CD4-positive, alpha-beta T cell treated with Interleukin-12 subunit alpha and Interleukin-12 subunit beta, for 1 hour (primary cell): ENCODE measurements at places on chromosomes 12 and 14.
A peak's percentile ranks its signal among the peaks of the same experiment; 100 is the strongest.

DNA sequence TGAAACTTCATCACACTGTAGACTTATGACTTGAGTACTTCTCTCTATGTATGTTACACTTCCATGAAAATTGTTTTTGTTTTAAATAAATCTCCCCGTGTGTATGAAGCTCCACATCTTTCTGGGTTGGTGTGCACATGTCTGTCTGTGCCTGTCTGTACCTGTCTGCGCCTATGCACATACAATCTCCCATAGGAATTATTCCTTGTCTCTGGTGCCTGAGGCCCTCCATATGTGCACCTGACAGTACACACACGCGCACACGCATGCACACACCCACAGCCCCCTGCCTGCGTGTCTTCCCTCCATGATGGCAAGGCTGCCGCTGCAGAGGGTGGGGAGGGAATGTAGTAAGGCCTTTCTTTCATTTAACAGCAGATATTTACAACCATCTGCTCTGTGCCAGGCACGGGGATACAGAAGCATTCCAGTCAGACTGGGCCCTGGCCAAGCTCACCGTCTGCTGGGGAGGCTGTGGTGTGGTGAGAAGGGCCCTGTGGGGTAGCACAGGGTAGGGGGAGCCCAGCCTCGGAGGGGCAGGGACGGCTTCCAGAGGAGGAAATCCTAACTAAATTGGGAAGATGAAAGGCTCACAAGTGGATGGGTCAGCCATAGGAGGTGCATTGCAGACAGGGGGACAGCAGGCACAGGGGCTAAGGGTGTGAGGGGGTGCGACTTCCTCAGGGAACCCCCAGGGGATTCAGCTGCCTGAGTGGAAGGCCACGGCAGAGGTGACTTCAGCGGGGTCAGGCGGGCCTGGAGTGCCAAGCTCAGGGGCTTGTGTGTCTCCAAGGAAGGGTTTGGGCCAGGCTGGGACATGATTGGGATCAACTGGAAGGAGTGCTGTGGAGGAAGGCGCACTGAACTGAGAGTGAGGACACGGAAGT is 26.1 kb downstream of the KRT8 start:
- DNase-seq: no peak

GRCh38 chr14:89040080-89040459 is 215.6 kb downstream of the TTC8 start:
- no peak for DNase-seq

DNA sequence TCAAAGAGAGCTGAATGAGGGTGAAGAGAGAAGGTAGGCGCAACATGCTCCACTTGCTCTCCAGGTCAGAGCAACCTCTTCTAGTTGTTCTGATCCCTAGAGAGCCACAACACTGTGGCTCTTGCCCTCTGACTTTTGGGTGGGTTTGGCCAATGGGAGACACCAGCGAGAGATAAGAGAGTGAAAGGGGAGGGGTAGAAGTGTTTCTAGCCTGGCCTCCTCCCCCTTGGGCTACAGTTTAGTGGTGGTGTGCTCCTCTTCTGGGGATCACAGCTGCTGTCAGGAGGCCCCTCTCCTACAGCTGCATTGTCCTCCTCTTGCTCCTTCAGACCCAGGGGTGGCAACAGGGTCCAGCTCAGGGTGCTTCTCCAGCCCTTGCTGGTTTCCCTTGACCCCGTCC is 454.8 kb downstream of the FUT8 start:
- DNase-seq: no peak

DNA sequence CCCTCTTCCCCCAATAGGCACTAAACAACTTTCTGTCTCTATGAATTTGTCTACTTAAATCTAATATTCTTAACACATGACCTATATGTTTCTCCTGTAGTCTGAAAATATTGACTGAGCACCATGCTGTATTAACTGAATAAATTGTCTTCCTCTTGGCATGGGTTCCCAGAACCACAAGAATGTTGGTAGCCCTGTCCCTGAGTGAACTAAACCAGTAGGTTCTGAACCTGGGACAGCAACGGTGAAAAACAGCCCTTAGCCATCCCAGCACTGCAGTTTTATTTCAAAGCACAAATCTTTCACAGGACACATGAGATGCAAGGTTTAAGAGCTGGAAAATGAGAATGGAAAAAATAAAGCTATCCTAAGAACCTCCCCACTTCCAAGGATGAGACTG is 20.4 kb upstream of the HSP90B1 start:
- no peak for DNase-seq

- no peak for DNase-seq
These were observed 232.1 kb downstream of the CACNA1C start for GRCh38 chr12:2284857-2285256.

DNA sequence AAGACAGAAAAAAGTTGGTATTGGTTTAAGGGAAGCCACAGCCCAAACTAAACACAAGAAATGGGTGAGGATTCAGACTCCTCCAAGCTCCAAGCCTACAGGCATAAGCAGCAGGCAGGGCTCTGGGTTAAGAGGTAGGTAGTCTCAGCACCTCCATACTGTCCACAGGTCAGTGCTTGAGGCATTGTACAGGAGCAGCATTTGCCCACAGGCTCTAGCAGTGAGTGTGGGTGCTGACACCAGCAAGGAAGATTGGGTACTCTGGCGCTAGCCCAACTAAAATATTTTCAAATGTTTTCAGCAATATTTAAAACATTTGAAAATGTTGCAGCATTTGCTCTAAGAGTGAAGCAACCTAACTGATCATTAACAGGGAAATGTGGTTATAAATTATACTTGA is 33.1 kb downstream of the FERMT2 start:
- DNase-seq: peak; percentile 5

DNA sequence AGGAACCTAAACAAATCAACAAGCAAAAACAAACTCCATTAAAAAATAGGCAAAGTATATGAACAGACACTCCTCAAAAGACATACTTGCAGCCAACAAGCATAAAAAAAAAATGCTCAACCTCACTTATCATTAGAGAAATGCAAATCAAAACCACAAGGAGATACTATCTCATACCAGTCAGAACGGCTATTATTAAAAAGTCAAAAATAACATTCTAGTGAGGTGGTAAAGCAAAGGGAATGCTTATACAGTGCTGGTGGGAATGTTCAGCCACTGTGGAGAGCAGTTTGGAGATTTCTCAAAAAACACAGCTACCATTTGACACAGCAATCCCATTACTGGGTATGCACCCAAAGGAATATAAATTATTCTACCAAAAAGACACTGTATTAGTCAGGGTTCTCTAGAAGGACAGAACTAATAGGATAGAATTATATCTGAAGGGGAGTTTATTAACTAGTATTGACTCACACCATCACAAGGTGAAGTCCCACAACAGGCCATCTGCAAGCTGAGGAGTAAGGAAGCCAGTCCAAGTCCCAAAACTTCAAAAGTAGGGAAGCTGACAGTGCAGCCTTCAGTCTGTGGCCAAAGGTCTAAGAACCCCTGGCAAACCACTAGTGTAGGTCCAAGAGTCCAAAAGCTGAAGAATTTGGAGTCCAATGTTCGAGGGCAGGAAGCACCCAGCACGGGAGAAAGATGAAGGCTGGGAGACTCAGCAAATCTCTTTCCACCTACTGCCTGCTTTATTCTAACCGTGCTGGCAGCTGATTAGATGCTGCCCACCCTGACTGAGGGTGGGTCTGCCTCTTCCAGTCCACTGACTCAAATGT is 101.6 kb upstream of the KRAS start:
- DNase-seq: no peak

DNA sequence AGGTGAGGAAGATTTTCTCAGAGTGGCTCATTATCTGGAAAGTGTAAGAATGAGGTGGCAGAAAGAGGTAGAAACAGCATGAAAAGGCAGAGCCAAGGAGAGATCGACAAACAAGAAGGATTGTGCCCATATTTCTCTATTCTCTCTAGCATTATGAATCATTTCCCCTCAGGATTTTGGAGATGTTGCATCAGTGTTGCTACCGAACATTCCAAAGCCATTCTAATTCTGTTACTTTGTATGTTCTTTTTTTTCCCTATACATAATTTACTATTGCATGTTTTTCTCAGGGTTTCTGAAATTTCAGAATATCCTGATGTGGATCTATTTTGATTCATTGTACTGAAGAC is 61.4 kb downstream of the KICS2 start:
- no peak for DNase-seq

DNA sequence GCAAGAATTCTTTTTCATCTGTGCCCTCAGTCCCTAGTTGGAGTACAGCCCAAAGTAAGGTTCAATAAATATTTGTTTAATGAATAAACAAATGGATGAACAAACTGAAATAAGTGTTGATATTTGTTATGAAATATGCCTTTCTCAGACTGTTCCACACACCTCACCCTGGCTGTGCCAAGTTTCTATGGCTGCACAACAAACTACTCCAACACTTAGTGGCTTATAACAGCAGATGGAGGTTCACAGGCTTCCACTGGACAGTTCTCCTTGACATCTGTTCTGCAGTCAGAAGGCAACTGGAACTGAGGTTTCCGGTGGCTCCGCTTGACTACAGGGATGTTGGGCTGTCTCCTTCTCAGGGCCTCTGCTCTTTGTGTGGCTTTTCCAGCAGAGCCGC is 197.1 kb downstream of the RGS6 start:
- no peak for DNase-seq

DNA sequence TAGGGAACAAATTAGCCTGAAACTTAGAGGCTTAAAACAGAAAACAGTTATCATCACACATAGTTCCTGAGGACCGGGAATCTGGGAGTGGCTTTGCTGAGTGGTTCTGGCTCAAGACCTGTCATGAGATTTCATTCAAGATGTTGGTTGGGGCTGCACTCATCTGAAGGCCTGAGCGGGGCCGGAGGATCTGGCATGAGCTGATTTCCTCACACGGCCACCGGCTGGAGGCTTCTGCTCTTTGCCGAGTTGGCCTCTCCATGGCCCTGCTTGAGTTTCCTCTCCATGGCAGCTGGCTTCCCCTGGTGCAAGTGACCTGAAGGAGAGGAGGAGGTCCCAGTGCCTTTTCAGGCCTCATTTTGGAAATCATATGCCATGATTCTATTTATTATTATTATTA is 128.1 kb downstream of the PAPOLA start:
- no peak for DNase-seq

GRCh38 chr12:65306366-65307168 is 28.1 kb downstream of the MSRB3 start:
- DNase-seq: peak; percentile 0

DNA sequence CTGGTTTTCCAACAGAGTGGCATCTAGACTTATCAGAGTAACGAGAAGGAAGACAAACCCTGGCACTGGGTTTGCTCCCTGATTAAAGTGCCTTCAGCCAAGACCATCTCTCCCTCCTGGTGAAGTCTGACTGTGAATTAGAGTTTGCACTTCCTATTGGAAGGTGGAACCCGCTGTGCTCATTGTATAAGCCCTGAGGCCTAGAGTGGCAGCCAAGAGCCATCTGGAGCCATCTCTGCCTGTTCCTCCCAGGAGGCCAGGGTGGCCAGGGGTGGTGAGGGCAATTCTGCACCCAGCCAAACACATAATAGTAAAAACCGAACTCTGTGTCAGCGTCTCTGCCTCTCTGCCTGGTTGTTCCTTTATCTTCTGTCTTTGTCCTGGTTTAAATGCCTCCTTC is 25.0 kb downstream of the MFAP5 start:
- no peak for DNase-seq

DNA sequence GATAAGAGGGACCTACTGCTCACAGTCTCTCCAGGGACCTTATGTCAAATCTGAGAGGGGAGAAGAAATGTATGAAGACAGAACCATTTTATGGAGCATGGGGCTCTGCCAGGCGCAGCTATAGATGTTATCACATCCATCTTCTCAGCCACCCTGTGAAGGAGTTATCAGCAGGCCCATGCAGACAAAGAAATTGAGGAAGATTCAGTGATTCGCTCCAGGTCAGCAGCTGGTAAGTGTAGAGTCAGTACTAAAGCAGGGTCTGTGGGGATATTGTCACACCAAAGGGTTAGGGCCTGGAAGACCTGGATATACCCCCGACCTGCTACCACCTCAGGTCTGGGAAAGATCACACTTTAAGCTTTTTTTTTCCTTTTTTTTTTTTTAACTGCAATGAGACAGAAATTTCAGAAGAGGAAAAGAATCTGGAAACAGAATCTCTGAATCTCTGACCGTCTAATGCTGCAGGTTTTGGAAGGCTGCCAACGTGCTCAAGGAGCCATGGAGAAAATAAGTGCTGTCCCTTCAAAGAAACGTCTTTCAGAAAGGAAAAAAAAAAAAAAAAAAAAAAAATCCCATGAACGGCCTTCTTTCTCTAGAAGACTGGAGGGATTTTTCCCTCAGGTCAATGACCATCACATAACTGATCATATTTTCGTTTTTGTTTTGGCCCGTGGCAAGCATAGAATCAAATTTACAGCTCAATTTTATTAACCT is 73.3 kb upstream of the PLEKHG7 start:
- no peak for DNase-seq

DNA sequence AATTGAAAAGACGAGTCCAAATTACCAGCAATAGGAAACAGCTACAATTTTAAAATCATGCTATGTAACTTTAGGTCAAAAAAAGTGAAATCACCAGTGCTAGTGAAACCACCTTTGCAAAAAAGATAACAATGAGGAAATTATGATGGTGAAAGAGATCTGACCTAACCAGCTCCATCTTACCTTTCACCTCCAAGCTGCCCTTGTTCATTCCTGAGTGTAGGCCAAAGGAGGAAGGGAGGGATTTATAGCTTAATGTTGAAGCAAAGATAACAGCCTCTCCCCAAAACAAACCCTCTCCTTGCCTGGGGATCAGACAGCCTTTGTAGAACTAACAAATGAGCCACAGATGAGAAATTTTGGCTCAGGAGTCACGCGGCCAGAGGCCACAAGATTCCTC is 83.2 kb upstream of the EIF5 start:
- no peak for DNase-seq

GRCh38 chr14:94559638-94560290 is 1.5 kb upstream of the SERPINA4 start:
- DNase-seq: no peak

GRCh38 chr14:101520621-101521472 is 40.4 kb upstream of the DIO3 start:
- no peak for DNase-seq

- DNase-seq: peak; percentile 24
These were observed 449.4 kb upstream of the OR4E1 start for GRCh38 chr14:22122829-22123560.

DNA sequence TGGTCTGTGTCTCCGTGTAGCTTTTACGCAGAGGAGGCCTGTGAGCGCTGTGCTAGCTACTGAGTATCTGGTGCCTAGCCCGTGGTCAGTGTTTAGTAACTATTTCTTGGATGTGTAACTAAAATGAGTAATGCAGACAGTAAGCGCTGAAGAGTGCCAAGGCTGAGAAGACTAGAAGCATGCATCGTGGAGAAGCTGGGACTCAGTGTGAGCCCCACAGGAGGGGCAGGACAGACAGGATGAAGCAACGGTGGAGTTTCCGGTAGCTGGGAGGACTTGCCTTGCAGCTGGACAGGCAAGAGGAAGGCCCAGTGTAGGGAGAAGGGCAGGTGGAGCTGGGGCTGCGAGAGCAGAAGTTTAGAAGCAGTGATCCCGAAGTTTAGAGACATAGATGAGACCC is 233.4 kb upstream of the FKBP4 start:
- DNase-seq: no peak
